ENCODE measurements at places on chromosomes 11 and 22.

GRCh38 chr11:128737704-128738103 is 43.8 kb downstream of the FLI1 start:
- DNase-seq = no peak

GRCh38 chr11:13119361-13119760 is 110.2 kb downstream of the RASSF10 start:
- DNase-seq = no peak

- DNase-seq = no peak
Observed at GRCh38 chr22:48500471-48501230, 1327.0 kb downstream of the BRD1 start.

GRCh38 chr11:26950260-26950719 is 43.6 kb upstream of the FIBIN start:
- no peak for DNase-seq

GRCh38 chr11:48103621-48104567 is 112.7 kb upstream of the OR4B1 start:
- no peak for DNase-seq

GRCh38 chr11:70307176-70307575 is 36.7 kb downstream of the PPFIA1 start:
- no peak for DNase-seq

DNA sequence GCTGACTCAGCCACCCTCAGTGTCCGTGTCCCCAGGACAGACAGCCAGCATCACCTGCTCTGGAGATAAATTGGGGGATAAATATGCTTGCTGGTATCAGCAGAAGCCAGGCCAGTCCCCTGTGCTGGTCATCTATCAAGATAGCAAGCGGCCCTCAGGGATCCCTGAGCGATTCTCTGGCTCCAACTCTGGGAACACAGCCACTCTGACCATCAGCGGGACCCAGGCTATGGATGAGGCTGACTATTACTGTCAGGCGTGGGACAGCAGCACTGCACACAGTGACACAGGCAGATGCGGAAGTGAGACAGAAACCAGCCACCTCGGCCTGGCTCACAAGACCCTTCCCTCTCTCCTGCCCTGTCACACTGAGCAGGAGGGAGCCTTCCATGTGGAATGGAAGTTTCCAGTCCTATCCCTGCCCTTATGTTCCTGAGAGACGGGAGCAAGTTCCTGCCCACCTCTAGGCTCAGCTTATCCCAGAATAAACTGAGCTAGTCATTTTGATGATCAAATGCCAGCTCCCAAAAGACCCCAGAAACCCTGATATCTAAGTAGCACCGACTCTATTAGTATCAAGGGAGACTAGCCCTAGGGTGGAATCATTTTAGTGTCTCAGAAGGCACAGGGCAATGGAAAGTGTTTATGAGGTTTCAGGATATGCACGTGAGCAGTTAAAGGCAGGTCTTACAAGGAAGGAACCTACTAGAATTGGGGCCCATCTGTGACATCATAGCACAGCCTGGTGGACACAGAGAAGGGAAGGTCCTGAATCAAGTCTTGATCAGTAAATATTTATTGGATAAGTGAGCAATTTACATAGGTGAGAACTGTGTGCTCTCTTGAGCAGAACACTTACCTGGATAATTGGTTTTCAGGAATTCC is 6.3 kb upstream of the IGLL5 start:
- DNase-seq = no peak

DNA sequence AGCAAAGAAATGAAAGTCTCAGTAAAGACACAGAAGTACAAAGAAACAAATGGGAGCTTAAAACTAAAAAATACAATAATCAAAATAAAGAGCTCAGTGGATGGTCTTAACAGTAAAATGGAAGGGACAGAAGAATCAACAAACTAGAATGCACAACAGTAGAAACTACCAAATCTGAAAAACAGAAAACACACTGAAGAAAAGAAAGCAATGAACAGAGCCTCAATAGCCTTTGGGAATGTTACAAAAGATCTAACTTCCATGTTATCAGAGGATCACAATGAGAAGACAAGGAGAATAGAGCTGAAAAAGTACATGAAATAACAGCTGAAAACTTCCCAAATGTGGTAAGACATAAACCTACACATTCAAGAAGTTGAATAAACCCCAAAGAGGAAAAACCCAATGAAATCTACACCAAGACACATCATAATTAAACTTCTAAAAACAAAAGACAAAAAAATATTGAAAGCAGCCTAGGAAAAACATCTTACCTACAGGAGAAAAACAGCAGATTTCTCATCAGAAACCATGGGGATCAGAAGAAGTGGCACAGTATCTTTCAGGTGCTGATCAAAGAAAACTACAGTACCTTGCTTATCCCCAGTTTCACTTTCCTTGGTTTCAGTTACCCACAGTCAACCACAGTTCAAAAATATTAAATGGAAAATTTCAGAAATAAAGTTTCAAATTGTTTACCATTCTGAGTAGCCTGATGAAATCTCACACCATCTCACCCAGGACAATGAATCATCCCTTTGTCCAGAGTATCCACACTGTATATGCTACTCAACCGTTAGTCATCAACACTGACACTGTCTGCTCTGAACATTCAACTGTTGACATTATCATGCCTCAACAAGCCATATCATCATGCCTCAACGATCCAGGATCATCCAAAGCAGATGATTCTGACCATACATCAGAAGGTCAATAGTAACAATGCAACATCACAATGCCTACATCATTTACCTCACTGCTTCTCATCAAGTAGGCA is 22.2 kb downstream of the RRAS2 start:
- no peak for DNase-seq

DNA sequence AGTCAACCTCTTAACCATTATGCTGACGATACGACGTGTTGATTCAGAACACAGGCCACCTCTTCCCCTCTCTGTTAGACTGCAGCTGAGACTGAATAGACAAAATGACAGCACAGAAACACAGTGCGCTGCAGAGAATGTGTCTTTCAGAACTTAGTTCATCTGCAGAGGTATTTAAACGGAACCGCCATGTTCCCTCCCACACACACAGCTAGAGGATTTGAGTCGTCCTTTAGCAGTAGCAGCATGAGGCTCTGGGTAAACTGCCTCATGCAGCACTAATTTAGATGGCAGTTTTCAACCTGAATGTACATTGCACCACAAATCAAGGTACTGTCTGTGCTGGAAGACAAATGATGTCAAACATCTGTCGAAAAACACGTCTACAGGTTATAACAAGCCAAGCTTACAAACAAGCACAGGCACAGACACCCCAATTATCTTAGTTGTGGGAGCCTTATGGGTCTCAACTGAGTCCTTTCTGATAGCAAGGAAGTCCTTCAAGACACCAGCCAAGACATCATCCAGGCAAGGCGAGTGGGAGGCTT is 76.6 kb upstream of the LRRC4C start:
- DNase-seq = no peak

DNA sequence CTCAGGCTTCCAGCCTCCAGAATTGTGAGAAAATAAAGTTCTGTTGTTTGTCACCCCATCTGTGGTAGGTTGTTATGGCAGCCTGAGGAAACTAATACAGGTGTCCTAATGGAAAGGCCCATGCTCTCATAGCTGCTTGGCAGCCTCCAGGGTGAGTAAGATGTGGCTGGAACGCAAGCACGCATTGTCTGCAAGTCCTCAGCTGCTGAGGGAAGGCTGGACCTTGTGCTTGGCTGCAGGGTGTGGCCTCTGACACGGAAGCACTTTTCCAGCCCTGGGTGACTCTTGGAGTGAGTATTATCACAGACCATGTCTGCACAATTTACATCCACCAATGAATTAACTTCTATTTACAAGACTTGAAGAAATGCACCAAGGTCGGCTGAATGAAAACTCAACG is 44.4 kb upstream of the BARX2 start:
- no peak for DNase-seq

- DNase-seq = no peak
Observed at GRCh38 chr22:43539572-43540528, 128.0 kb downstream of the MPPED1 start.

- no peak for DNase-seq
Observed at GRCh38 chr11:131463649-131464425, 93.4 kb downstream of the NTM start.

DNA sequence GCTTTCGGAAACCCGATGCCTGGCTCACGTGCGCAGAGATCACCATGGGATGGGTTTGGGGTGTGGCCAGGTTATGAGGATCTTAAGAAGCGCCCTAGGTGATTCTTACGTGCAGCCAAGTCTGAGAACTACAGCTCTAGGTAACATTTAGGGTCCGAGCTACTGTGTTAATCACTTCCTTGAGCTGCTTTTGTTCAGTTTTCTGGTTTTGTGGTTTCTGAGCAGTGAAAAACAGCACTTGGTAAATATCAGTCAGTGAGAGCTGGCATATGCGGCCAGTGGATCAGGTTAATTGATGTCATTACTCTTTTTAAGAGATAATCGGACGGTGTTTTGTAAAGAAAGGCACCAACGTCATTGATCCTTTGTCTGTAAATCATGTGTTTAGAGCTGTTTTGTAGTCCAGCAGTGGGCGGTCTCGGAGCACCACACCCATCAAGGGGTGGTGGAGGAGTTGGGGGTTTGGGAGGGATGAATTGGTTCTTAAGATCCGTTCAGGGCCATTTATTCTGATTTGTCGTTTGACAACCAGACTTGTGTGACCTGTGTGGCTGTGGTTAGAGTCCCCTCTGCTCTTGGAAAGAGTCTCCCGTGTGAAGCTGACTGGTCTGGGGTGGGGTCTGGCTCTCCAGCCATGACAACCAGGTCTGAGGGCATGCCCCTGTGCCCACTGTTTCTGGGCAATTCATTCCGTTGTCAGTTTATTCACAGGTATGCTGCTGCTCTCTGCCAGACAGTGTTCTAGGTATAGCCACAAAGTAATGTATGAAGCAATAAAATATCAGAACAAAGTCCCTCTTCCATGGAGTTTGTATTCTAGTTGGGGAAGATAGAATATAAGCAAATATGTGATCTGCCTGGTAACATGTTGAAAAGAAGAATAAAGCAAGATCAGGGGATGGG is 61.9 kb upstream of the SORL1-AS1 start:
- DNase-seq = no peak

GRCh38 chr11:1674173-1675131 is 22.5 kb upstream of the KRTAP5-6 start:
- no peak for DNase-seq

DNA sequence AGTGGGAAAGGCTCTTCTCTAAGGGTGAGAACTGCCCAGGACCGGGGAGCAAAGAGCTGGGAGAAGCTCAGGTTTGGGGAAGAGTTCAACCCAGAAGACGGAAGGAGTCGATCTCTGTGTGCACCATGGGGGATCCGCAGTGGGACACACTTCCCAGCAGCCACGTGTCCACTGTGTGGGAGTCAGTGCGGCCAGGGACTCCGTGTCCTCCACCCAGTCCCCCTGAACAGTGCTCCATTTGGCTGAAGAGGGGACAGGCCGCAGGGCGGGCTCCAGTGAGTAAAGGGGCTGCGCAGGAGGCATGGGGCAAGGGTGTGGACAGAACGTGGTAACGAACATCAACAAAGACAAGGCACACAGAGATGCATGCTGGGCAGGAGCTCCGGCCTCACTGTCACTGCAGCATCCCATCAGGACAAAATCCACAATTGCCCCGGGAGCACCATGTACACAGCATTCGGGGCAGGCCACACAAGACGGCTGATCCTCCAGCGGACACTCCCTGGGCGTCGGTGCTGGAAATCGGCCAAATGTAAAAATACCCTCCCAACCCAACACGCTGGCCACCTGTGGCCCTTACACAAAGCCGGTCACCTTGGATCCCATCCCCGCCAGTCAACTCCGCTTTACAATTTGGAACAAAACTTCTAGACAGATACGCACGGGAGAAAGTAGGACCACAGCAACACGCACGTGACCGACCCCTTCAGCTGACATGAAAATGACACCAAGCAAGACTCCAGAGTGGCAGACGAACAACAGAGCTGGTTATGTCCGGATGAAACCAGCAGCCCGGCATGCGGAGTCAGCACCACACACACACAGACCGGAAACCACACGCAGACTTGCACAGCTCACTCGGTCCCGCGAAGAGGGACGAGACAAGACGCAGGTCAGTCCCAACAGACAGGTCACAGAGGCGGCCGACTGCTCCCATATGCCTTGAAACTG is 366.8 kb downstream of the SHANK2 start:
- DNase-seq = no peak

GRCh38 chr22:42608136-42608822 is 6.4 kb downstream of the POLDIP3 start:
- DNase-seq = no peak

- DNase-seq = no peak
Observed at GRCh38 chr11:75516886-75517285, 8.9 kb downstream of the GDPD5 start.

Measured in stimulated activated CD4-positive, alpha-beta T cell treated with anti-CD3 and anti-CD28 coated beads, TNF-alpha, amount 100 ng/mL, for 48 hours (primary cell).